Hindlimb muscle (tissue), 1 donor: ENCODE measurements at places on chromosomes 12 and 14.

DNA sequence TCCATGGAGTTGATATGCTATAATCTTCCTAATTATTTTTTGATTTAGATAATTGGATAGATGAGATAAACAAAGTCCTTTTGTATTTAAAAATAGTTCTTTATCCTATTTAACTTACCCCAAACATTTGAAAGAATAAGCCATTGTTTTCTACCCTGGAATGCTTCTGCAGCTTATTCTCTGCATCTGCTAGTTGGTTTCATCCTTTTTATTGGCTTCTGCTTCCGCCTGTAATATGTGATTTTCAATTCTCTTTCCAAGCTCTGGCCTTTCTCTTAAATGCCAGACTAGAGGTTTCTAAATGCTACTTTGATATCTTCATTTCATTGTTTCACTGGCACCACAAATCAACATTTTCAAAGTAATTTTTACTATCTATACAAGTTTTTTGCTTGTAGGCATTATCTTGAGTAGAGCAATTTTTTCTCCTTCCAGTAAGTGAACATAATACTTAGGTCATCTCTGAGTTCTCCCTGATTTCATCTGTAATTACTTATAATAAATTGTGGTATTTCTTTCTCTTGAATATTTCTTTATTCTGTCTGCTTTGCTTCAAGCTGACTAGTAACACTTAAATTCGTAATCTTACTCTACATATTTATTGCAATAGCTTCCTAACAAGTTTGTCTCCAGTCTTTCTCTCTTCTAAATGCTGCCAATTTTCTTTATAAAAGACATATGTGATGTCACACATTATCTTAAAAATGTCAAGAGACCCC, 958.4 kb downstream of the SLC6A15 start:
- no peak for DNase-seq

- DNase-seq, result no peak
These were observed 93.3 kb upstream of the MAP1LC3B2 start for GRCh38 chr12:116465856-116466255.

DNA sequence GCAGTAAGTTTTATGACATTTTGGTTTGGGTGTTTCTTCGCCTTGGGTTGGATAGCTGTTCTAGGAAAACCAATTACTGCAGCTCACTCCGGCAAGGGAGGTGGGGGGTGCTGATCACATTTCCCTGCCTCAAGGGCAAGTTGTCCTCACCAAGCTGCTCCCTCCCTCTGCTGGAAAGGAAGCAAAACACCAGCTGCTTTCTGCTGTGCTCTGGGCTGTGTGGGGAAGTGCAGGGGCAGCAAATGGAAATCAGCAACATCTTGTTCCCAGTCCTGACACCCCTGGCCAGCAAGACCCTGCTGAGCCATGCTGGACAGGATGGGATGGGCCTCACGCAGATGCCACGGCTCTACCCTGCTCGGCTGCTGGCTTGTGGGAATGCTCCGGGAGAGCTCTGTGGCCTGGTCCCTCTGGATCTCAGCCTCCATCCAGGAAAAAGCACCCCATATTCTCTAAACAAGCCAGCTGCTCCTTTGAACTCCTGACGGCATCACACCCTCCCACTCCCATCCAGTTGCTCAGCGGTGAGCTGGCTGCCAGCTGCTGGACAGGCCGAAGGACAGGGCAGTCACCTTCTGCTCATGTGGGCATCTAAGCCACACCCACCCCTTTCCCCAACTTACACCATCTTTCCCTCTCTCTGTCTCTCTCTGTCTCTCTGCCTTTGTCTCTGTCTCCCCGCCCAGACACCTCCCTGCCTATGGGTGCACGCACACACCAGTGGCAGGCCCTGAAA, 52.4 kb upstream of the EIF5 start:
- no peak for DNase-seq

DNA sequence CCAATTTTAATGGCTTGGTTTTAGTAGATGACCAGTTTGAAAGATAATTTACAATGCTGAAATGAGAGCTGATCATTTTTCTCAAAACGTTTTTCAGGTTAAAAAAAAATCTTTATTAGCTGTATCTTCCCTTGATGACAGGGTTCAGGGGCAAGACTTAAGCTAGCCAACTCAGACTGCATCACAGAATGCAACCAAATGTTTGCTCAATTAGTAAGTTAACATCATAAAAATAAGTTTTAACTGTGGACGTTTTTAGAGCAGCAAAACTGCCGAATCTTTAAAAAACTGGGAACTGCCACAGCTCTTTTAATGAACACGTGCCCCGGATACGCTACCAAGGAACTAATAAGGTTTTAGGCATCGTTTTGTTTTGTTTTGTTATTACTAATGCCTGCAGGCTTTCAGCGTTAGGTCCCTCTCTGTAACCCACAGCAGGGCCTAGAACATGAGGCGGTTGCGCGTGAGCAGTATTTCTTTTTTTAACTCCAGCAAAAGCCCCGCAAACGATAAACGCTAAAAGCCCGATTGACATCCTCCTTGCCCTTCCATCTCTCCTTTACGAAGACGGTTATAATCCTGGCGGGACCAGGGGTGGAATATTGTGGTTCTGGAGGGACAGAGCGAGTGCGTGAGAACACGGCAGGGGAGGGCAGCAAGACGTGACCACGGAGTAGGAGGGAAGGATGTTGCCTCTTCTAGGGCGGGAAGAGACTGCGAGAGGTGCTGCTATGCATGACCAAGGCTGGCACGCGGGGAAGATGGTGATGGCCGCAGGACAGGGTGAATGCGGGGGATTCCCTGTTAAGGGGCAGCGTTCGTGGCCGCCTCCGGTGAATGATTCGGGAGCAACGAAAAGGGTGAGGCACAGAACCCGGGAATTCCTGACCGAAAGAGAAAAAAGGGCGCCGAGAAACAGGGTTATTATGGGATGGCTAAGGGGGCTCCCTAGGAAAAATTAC, 652 bp downstream of the SUPT16H start:
- DNase-seq, result peak; percentile 26

DNA sequence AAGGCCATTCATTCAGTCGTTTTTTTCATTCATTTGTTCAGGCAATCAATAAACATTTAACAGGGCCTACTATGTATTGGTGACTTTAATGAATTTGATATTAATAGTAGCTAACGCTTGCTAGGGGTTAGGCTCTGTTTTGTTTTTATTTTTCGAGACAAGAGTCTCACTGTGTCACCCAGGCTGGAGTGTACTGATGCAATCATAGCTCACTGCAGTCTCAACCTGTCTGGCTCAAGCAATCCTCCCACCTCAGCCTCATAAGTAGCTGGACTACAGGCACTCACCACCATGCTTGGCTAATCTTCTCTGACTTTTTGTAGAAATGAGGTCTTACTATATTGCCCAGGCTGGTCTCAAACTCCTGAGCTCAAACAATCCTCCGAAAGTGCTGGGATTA, 25.6 kb upstream of the MED13L start:
- DNase-seq, result no peak

- DNase-seq, result peak; percentile 25
These were observed 63.0 kb downstream of the FOS start for GRCh38 chr14:75341620-75342019.

- DNase-seq, result no peak
These were observed 15.2 kb downstream of the IL31 start for GRCh38 chr12:122158700-122159285.

DNA sequence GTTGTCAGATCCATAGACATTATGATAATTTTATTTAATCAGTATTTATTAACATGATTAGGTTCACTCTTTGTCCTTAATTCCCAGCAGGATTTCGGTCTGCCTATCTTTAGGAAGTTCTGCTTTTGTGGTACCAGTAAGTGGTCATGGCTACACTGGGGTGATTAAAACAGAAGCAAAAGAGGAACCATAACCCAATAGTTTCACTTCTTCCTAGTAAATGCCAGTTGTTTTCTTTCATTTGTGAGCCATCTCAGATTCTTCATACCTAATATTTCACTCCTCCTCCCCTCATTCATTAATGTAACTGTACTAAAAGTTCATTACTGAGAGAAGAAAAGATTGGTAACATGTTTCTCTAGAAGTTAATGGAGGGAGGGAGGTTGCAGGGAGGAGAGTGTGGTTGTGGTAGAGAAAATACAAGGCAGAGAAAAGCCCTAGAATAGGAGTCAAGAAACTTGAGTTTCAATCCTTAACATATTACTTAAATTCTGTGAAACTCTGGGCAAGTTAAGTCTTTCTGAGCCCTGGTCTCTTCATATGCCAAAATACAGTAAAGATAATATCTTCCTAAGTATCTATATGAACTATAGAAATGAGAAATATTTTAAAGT, 101.2 kb downstream of the PEBP1 start:
- DNase-seq, result peak; percentile 8

- DNase-seq, result no peak
These were observed 34.5 kb downstream of the SCARB1 start for GRCh38 chr12:124829008-124829707.

GRCh38 chr14:63157195-63157594, 47.0 kb upstream of the RHOJ start:
- DNase-seq, result no peak
